ENCODE measurements at places on chromosomes 4 and X. TPM values are rescaled to one million over a fixed set of nuclear protein-coding genes. Genes with fewer than 3 reads are reported as not detected.

DNA sequence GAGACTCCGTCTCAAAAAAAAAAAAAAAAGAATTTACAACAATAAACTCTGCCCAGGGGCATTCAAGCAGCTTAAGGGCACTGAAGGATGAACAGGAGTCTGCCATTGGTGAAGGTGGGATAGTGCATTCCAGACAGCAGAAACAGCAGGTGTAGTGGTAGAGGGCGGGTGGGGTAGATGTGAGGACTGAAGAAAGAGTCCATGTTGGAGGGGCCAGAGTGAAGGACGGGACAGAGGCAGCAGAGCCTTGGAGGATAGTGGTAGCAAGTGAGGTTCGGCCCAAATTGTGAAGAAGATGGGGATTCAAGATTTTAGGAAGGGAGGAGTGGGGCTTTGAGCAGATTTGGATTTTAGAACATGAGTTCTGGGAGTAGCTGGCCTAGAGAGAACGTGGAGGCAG is 75.7 kb downstream of the MED28 start:
- H3K27me3 ChIP-seq, result no peaks in the 10 kb centered on the region
- H3K36me3 ChIP-seq, result no peaks in the 10 kb centered on the region
- H3K4me3 ChIP-seq, result no peak overlapping the region
- no peak for DNase-seq

GRCh38 chrX:105317117-105317516 is 96.6 kb upstream of the TEX13A start:
- no peaks in the 10 kb centered on the region for H3K27me3 ChIP-seq
- no peak for DNase-seq
- H3K27ac ChIP-seq, result no peak overlapping the region
- H3K4me1 ChIP-seq, result no peaks in the 10 kb centered on the region
- H3K4me3 ChIP-seq, result no peak overlapping the region

DNA sequence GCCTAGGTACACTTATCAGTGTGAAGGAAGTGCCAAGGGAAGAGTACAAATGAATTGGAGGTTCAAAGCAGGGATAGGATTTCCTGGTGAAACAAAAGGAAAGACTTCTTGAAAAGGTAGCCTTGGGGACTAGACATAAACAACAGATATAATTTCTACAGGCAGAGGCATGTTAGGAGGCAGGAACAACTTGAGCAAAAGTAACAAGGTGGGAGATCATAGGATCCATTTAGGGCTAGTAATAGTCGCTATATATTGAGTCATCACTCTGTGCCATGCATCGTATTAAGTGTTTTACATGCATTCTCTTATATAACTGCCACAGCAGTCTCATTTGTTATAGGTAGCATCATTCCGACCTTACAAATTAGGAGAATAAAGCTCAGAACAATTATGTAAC is 98.3 kb upstream of the EOLA2 start:
- DNase-seq, result no peak
- no peaks in the 10 kb centered on the region for H3K36me3 ChIP-seq
- no peak overlapping the region for H3K4me3 ChIP-seq
- H3K27ac ChIP-seq, result no peak overlapping the region
- no peaks in the 10 kb centered on the region for H3K4me1 ChIP-seq
- H3K27me3 ChIP-seq, result peaks cover 14% of the 10 kb centered on the region

DNA sequence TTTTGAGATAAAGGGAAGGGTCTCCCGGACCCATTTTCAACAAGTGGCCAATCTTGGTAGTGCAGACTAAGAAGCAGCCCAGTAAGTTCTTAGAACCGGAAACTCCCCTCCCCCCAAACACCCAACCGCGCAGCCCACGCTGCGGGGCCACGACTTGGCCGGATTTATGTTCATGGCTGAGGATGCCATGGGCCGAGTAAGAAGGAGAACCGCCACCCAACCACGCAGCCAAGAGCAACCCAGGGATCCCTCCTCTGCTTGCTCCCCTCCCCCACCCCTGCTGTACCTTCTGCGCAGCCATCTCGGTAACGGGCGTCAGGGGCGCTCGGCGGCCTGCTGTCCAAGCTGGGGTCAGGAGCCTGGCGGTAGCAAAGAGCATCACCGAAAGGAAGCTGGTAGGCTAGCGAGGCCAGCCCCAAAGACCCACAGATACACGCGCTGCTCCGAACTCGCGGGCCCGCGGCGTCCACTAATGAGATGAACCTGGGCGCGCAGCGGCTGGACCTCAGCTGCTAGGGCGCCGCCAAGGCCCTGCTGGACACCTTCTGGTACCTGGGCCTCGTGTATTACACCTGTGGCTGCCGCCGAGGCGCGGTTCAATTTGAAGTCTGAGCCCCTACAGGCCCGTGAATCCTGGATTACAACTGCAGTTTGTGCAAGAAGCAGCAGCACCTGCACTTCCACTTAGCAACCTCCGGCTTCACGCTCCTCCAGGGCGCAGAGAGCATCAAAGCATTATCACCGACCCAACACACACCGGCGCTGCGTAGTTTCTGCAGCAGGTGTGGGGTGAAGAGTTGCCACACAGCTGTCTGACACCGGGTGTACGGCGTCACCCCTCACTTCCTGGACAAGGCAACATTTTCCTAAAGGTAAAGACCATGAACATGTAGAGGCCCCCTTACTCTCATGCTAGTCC is 63.4 kb downstream of the NUDT10 start:
- H3K27me3 ChIP-seq, result no peaks in the 10 kb centered on the region
- H3K36me3 ChIP-seq, result peaks cover 1% of the 10 kb centered on the region
- H3K4me1 ChIP-seq, result peaks cover 5% of the 10 kb centered on the region
- H3K4me3 ChIP-seq, result peak overlapping the region; percentile 83

- no peak overlapping the region for H3K4me3 ChIP-seq
- H3K27me3 ChIP-seq, result no peaks in the 10 kb centered on the region
- no peak overlapping the region for H3K27ac ChIP-seq
- peaks cover 56% of the 10 kb centered on the region for H3K4me1 ChIP-seq
Observed at GRCh38 chr4:88614058-88614457, 21.8 kb downstream of the HERC3 start.

DNA sequence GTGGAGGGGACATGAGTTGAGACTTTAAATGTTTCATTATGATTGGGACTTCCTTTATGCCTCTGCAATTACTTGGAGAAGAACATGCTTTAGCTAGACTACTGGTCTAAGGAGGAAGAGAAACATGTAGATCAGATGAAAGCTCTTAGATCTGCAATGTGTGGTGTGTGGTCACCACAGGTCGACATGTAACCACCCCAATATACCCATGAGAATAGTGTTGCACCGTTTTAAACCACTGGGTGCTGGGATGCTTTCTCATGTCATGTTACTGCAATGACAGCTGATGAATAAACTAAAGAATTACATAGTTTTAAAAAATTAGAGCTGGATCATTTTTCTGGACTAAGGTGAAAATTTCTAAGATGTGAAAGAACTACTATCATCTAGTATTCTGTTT is 1039.7 kb downstream of the RAPGEF2 start:
- DNase-seq, result no peak
- no peak overlapping the region for H3K4me3 ChIP-seq
- no peaks in the 10 kb centered on the region for H3K4me1 ChIP-seq
- H3K36me3 ChIP-seq, result no peaks in the 10 kb centered on the region
- H3K27me3 ChIP-seq, result no peaks in the 10 kb centered on the region
- H3K27ac ChIP-seq, result no peak overlapping the region

DNA sequence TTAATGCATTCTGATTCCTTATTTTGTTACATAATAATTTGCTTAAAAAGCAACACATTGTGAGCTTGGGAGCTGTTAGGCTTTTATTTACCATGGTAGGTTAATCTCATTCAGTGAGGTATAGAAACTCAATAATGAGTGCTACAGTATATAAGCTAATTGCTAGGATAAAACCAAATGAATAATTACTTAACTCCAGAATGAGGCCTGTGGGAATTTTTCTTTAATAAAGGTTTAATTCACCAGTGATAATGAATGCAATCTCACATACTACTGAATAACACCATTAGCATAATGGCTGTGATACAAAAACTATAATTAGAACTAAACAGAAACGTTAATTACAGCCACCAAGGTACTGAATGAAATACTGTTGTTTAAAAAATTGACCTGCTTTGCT is 326.3 kb downstream of the IQCM start:
- no peaks in the 10 kb centered on the region for H3K36me3 ChIP-seq
- H3K27me3 ChIP-seq, result no peaks in the 10 kb centered on the region
- H3K4me3 ChIP-seq, result no peak overlapping the region
- no peaks in the 10 kb centered on the region for H3K4me1 ChIP-seq
- DNase-seq, result no peak

The DMRTC1B gene
- total RNA-seq, result not detected
